SHP77 (cell line): ENCODE measurements at places on chromosomes 5 and 9.

DNA sequence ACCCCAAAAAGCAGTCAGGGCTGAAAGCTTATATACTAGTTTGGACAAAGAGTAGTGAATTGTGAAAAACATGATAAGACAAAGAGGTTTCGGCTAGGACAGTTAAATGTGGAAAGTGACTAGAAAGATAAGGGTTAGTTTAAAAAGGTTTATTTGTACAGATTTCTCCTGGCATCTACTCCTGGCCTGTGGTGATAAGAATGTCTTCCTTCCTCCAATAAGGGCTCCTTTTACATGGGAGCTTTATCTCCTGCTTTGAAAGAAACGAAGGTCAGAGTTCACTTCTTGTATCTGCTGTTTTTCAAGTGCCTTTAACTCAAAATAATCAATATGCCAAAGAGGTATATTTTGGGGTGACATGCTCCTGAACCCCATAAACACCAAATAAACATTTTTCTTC lies 776.1 kb upstream of the COX7C start:
- no peak for DNase-seq

GRCh38 chr5:34524123-34524522 lies 132.0 kb upstream of the RAI14 start:
- DNase-seq = no peak

DNA sequence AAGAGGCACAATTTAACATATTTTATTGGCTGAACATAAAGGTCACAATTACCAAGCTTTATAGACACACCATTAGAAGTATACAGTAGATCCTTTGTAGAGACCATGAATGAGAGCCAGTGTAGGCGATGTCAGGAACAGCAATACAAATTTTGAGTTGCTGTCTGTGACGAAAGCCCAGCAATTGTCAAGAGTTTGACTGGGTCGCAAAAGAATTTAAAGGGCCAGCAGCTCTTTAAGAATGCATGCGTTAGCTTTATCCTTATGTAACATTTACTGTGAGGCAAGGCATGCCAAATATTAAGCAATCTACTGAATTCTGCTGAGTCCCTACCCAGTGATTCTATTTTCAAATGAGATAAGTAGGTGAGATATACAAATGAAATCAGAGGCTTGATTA lies 236.9 kb downstream of the ARRDC3 start:
- DNase-seq = no peak

- DNase-seq = no peak
Observed at GRCh38 chr5:162052676-162053075, 14.9 kb upstream of the GABRG2 start.

- no peak for DNase-seq
Observed at GRCh38 chr9:132826621-132827365, 51.3 kb downstream of the AK8 start.

DNA sequence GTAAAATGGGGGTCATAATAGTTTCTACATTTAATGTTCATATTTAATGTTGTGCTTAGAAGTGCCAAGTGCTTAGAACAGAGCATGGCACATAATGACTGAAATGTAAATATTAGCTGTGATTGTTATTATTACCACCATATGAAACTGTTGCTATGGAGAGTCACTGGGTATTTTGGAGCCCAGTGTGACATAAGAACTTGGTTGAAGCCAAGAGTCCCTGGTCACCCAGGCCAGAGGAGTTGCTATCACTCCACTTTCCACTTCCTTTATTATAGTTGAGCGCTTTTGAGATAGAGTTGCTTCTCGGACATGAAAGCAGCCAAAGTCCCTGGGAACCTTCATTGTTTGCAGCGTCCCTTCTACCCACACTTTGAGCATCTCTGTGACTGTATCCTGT lies 77.1 kb downstream of the MAP1B start:
- no peak for DNase-seq

GRCh38 chr5:122471031-122471751 lies 159.2 kb downstream of the SNCAIP start:
- no peak for DNase-seq

DNA sequence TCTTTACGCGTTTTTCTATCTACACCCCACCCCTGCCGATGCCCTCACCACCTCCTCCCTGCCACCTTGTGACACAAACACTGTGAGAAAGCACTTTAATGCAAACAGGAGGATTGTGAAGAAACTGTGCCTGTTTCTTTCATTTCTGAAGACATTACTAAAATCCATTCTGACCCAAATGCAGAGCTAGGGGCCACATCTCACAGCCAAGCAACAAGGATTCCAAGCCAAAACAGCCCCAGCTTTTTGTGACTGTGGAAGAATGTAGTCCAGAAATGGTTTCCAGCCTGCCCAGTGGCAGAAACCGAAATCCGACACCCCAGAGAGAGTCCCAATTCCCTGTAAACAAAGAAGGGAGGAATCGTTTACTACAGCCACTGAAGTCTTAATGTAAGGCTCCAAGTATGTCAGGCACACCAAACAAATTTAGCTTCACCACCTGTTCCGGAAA lies 190.9 kb downstream of the TTC39B start:
- no peak for DNase-seq

DNA sequence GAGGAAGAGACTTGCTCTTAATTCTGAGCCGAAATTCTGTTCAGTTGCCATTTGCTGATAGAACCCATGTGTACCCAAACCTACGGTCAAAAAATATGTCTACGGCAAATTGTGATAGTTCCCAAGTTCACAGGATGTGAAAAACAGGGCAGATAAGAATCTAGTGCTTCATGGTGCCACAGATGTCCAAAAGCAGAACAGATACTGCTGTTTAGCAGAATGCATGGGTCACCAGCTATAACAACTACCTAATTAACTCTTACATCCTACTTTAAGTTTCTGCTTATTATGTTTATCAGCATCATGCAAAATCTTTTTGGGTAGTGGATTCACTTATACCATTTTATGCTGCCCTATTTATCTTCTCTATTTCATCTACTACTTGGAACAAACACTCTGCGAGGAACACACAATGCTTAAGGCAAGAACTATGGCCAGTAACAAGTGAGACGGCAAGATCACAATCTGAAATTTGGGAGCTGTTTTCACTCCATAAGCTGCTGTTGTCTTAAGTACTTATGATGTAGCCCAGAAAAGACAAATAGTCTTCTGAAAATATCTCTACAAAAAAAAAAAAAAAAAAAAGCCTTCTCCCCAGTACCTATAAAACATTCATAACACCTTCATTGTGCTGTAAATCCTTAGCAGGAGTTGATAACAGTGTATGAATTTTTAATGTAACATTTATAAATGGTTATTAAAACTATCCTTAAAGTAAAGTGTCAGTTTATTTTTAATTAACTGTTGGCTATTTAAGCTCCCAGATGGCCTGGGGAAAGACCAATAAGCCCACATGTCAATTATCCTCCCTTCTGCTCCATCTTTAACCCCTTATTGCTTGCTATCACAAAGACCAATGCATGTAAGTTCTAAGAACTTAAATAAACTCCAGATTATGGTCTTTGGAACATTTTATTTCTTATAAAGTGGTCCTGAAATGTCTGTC lies 232.3 kb downstream of the TLR4 start:
- DNase-seq = no peak

DNA sequence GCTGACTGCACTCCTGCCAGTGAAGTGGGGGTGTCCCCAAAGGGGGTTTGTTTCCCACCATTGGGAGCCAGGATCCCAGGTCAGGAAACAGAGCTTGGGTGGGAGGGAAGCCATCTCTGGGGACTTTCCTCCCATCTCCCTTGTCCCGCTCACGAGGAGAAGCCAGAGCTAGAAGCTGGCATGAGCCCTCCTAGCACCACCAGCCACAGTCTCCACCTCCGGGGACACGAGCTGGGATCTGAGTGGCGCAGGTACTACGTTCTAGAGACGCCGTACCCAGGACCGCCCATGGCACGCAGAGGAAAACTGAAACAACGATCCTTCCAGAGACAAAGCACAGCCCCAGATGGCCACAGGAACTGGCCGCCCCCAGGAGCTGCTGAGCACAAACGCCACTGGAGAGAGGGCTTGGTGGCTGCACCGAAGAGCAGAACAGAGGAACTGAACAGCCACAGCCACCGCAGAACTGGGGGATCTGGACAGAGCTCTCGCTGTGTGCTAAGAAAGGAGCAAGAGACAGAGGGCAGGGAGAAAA lies 29.8 kb downstream of the ADAMTS2 start:
- DNase-seq = no peak

GRCh38 chr9:76090909-76091308 lies 200.4 kb downstream of the PCSK5 start:
- DNase-seq = no peak

- no peak for DNase-seq
Observed at GRCh38 chr9:3857673-3858072, 331.9 kb upstream of the RFX3 start.

- DNase-seq = no peak
Observed at GRCh38 chr5:130528474-130528873, 624.2 kb downstream of the CHSY3 start.

DNA sequence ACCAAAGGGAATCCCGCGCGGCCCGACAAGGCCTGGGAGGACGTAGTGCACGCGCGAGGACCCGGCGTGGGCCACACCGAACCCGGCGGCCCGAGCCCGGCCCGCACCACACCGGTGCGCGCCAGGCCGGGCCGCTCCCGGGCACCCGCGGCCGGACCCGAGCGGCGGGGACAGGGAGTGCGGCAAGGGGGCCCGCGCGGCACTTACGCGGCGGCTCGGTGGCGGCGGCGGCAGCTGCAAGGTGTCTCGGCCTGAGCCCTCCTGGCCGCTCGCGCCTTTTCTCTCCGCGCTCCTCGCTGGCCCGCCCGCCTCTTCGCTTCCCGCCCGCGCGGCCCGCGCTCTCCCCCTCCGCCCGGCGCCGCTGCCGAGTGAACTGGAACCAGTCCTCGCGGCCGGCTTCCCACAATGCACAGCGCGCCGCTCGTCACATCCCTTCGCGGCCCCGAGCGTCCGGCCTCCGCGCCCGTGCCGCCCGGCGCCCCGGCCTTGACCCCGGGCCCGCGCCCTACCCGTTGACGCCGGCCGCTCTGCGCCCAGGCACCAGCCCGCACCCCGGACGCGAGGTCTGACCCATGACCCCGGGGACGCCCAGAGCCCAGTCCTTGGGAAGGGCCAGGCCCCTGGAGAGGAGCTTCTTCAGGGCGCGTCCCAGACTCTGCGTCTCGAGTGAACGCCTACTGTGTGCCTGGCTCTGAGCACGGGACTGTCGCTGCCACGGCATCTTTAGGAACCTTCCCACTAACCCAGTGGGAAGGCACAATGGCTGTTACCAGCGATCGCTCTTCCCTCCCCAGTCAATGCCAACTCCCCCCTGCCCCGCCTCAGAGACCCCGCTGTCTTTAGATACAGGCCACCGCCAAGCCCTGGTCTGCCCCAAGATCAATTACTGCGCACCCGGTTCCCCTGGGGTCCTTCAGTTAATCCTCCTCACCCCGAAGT lies at the start of gene MACROH2A1:
TSS of gene MACROH2A1 (minus strand) at position 377 of the 939 bp plus-strand sequence. CDS start 10,138 bp downstream, outside the sequence.
- DNase-seq = peak; percentile 85

GRCh38 chr9:77785341-77785740 lies 137.2 kb upstream of the GNA14 start:
- DNase-seq = no peak

DNA sequence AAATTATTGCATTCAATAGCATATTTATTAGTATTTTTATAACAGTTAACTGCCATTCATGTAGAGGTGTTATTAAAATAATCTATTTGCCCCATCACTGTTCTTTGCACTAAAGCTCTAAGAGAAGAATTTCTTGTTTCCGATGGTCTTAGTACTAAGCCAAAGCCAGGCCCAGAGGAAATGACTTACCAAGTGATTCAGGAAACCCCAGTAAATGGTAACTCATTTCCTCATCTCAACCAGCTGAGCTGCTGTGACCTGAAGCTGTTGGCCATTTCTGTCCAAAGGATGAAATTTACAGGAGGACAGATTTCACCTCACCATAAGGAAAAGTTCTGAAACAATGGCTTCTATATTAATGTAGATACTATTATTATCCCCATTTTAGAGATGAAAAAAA lies 117.0 kb downstream of the PIK3R1 start:
- no peak for DNase-seq

GRCh38 chr5:145778144-145778900 lies 56.8 kb downstream of the PRELID2 start:
- DNase-seq = no peak

GRCh38 chr9:115412656-115413055 lies 294.7 kb upstream of the TNC start:
- DNase-seq = no peak

DNA sequence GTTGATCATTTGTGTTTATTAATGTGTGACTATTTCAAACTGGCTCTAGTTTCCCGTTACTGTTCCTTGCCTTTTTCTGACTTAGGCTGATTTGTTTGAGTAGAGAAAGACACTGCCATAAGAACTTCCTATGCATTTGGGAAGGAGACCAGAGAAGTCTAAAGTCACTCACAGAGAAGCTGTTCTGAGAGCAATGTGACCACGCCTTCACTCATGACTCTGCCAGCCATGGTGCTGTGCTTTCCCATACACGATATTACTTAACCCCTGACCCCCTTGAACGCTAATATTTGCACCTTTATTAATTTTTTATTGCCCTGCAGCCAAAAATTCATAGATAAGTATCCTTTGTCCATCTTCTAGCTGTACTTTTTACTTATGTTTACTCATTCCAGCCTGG lies 20.9 kb downstream of the SLC28A3 start:
- no peak for DNase-seq

GRCh38 chr5:176629853-176630680 lies at the start of the genes EIF4E1B and SNCB:
Gene EIF4E1B (plus strand): TSS chr5:176630675. CDS start chr5:176642788, 12,113 bp downstream.
Gene SNCB (minus strand): TSS chr5:176630534. CDS start chr5:176629654, 880 bp downstream.
- DNase-seq = no peak

- DNase-seq = no peak
Observed at GRCh38 chr9:95082401-95083084, 235.0 kb downstream of the FANCC start.

GRCh38 chr5:180156141-180156540 lies 52.9 kb downstream of the RASGEF1C start:
- DNase-seq = no peak

- DNase-seq = no peak
Observed at GRCh38 chr5:103461243-103461642, 101.3 kb downstream of the NUDT12 start.

- DNase-seq = no peak
Observed at GRCh38 chr9:126392662-126393371, 66.2 kb downstream of the MVB12B start.

- no peak for DNase-seq
Observed at GRCh38 chr9:16290169-16290568, 580.3 kb downstream of the BNC2 start.

DNA sequence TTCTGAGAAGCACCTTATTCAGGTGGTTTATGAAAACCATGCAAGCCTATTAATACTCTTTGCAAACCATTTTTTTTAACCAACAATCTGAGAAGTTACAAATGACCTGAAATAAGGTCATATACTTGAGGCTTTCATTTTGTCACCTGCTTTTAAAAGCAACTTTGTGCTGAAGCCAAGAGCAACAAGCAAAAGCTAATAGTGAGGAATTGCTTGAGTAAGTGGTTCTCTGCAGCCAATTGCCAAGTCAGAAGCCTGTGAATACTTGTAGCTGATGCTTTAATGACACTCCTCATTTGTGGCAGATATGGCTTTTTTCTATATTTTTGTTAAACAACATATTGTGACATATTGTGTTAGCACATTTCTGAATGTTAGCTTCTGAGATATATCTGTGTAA lies 126.7 kb upstream of the ZNF608 start:
- DNase-seq = no peak

DNA sequence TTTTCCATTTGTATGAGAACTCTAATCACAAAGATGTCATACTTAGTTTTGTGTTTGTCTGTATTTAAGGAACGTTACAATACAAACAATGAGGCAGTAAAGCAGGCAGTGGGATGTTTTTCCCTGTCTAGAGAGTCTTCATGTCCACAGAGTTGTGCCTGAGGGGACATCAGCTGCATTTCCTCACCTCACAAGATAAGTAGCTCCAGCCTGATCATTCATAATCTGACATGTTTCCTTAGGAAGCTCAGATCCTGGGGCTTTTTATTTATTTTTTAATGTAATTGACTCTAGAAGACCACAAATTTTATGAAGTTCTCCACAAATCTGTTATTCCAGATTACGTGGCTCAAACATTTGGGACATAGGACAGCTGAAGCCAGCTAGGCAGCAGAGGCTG lies 78.5 kb downstream of the SPTLC1 start:
- DNase-seq = no peak
